ENCODE measurements at places on chromosomes 16 and 17.

GRCh38 chr16:50802000-50802399, 60.1 kb downstream of the CYLD start:
- no peak for DNase-seq

DNA sequence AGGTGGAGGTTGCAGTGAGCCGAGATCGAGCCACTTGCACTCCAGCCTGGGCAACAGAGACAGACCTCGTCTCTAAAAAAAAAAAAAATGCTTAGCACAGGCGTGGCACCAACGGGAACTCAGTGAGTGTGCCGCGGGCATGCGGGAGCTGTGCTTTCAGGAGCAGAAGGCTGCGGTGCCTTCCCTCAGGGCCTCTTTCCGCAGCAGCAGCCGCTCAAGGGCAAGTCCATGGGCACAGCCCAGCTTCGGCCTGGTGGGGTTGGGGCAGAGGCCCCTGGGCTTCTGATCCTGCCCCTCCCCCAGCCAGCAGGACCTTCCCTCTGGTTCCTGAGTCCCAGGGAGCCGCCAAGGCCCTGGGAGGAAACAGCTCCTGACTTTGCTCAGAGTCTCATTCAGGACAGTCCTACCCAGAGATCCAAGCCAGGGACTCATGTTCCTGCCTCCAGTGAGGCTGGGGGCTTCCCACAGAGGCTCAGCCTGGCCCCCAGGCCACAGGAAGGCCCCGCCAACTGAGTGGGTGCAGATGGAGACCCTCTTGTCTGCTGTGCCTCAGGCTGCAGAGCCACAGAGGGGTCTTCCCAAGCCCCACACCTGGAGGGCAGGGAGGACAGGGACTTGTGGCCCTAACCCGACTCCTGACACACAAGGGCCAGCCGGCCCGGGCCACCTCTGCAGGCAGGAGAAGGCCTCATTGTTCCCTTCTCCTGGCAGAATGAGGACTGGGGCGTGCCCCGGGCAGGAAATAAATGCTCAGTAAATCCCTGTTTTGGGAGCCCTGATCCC, 3.3 kb upstream of the ZG16B start:
- DNase-seq, result no peak

DNA sequence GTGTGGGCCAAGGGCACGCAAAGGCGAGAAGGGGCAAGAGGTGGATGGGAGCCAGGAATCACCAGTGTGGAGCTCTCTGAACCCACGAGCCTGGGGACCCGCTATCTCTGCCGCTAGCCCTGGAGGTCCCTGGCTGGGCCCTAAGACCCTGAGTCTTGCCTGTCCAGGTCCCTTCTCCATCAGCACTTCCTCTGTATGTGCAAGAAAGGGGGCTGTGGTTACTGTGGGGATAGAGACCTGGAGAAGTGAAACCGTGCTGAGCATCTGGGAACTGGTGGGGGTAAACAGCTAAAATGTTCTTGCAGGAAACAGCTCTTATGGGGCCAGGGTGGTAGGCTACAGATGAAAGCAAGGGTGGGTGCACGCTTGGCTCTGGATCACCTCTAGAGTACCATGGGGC, 3.1 kb downstream of the SPNS3 start:
- DNase-seq, result no peak

DNA sequence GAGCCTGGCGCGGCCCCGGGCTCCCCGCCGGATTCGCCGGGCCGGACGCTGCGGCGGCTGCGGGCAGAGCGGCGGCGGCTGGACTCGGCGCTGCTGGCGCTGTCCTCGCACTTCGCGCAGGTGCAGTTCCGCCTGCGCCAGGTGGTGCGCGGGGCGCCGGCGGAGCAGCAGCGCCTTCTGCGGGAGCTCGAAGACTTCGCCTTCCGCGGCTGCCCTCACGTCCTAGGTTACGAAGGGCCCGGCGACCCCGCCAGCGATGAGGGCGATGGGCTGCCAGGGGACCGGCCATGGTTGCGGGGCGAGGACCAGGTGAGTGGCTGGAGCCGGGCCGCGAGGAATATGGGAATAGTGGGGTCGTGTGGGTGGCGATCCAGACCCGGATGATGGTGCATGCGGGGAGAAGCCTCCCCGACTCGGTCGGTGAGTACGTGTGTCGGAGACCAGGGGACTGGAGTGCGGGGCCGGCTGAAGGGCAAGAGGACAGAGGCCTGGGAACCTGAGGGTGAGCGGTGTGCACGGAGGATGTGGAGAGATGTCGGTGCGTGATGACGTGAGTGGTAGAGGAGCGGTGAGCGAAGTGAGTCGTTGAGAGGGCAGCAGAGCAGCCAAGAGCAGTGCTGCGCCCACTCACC, 517 bp downstream of the RUNDC1 start:
- DNase-seq, result peak; percentile 79

DNA sequence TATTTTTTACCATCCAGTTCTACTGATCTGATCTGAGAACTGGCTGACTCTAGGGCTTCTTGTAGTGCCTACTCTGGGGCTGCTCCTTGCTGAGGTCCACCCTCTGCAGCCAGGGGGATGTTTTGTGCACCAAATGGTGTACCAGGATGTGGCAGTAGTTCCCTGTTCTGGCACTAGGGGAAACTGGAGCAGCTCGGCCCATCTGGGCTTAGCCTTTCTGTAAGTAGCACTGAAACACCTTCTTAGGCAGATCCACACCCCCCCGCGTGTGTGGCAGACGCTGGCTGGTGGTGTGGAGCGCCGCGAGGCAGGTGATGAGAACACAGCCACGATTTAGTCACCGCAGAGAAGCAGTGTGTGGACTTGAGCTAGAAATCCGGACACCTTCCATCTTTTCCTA, 17.0 kb downstream of the DUSP14 start:
- DNase-seq, result peak; percentile 39

- no peak for DNase-seq
Measured at GRCh38 chr16:28549301-28549899, 4.3 kb upstream of the SGF29 start.

DNA sequence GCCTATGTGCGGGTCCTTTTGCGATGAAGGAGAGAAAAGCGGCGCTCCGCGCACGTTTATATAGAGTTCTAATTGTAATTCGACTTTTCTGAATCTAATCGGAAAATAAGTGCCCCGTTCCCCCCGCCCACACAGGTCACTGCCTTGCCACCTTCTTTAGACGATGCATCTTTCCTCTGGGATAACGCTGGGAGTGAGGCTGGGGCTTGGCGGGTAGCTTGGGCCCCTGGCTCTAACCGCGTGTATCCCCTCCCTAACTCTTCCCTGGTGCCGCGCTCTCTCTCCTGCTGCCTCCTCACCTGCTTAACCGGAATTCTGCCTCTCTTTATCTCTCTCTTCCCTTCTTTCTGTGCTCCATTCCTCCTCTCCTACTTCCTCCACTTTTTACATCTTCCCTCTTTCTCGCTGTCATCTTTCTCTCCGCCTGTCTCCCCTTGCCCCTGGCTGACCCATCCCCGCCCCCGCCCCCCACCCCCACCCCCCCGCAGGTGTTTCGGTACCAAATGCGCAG, 2.6 kb downstream of the LHX1 start:
- no peak for DNase-seq

- no peak for DNase-seq
Measured at GRCh38 chr17:73327676-73328075, 15.9 kb upstream of the CDC42EP4 start.

DNA sequence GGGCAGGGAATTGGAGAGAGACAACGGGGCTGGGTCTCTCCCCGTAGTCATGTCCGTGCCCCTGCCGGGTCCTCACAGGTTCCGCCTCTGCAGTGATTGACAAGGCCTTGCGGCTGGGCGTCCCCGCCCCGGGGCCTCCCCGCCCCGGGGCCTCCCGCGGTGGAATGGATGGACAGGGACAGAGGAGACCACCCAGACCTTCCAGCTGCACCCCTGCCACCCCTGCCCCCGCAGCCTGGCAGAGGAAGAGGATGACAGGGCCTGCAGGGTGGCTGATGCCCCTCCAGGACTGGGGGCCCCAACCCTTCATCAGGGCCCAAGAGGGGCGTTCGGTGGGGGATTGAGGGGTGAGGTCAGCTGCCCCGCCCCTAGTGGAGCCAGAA, 216.4 kb upstream of the CIBAR2 start:
- no peak for DNase-seq

GRCh38 chr17:58153671-58154070, 5.5 kb downstream of the OR4D1 start:
- no peak for DNase-seq

GRCh38 chr16:80231121-80231520, 309.7 kb upstream of the DYNLRB2 start:
- DNase-seq, result no peak

DNA sequence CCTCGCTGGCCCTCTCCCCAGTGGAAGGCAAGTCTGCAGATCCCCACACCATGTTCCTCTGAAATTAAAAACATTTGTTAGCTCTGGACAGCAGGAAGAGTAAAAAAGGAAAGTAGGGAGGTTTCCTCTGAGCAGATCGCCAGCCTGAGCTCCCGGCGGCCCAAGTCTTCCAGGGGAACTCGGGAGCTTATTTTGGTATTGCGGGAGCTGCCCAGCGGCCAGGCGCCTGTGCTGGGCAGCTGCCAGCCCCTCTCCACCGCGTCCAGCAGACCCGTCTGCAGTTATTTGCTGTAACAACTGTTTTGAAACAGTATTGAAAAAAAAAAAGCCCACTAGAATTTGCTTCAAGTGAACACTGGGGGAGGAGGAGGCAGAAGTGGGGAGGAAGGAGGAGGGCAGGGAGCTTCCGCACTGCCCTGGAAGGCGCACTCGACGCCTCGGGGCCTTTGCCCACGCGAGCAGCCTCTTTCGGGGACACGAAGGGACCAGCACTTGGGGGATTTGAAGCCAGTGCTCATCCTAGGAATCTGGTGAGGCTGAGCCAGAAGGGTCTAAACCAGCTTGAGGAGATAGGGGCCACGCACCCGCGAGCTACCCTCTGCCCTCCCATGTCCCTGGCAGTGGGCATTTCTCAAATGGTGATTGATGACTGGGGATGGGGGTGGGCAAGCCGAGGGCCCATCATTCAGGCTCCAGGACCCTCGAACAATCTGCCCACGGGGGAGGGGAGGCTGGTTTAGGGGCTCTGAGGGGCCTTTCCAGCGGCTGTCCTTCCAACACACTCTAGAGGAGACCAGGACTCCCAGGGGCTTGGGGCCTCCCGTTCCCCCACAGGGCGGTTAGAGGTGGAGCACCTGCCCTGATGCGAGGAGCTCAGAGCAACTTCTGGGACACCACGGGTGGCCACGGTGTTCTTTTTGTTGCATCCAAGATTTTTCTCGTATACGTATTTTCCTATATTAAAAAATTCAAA, 3.0 kb upstream of the BAHCC1 start:
- DNase-seq, result no peak
